NCI-H2171 (cell line): ENCODE measurements at places on chromosomes 13 and 19.

- no peak for DNase-seq
These were observed 875.4 kb upstream of the SLC10A2 start for GRCh38 chr13:103941506-103942140.

GRCh38 chr13:21736926-21737325 lies 66.1 kb downstream of the FGF9 start:
- DNase-seq: no peak

DNA sequence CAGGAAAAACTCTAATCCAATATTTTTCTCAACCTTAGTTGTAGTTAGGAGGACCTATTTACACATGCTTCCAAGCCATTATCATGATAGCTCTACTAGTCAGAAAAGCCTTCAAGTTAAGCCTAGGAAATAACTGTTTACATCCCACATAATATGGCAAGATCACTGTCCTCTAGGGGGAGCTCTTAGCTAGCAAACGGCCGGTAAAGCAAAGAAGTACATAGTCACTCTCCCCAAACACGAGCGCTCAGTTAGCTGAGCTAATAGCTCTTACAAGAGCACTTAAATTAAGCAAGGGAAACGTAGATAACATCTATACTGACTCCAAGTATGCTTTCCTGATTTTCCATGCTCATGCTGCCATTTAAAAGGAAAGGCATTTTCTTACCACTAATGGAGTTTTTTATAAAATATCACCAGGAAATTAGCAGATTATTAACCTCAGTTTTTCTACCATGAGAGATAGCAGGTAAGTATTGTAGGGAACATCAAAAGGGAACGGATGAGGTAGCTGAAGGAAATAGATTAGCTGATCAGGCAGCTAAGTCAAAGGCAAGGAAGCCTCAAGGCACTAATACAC lies 100.6 kb upstream of the PABPC3 start:
- DNase-seq: peak; percentile 28

- DNase-seq: no peak
These were observed 118.4 kb downstream of the COG6 start for GRCh38 chr13:39773833-39774232.

DNA sequence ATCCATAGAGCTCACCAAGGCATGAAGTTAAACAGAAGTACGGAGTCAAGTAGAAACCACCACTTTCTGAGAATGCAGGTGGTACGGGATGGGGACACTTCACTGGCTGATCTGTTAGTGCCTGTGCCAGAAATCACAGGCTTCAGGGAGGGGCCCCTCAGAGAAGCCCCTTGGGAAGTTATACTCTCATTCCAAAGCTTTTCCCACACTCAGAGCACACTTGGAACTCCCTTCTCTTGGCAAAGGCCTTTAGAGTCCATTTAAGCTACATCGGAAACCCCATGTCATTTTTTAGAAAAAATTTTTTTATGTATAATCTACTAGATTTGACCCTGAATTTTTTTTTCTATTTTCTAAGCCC lies 80.7 kb upstream of the WASF3 start:
- DNase-seq: no peak

- no peak for DNase-seq
These were observed 44.3 kb upstream of the CEACAM21 start for GRCh38 chr19:41531438-41532311.

GRCh38 chr13:93413972-93414717 lies 187.5 kb downstream of the GPC6 start:
- no peak for DNase-seq

- no peak for DNase-seq
These were observed 97.0 kb upstream of the ANKRD10 start for GRCh38 chr13:111011899-111012298.

GRCh38 chr13:75760131-75761021 lies 124.2 kb downstream of the LMO7 start:
- no peak for DNase-seq

GRCh38 chr19:8081569-8082550 lies 29.3 kb downstream of the CCL25 start:
- no peak for DNase-seq

GRCh38 chr19:36686365-36687213 lies 823 bp upstream of the ZNF567 start:
- DNase-seq: peak; percentile 24

- peak; percentile 70 for DNase-seq
These were observed 2.8 kb downstream of the PTGER1 start for GRCh38 chr19:14472202-14472938.

DNA sequence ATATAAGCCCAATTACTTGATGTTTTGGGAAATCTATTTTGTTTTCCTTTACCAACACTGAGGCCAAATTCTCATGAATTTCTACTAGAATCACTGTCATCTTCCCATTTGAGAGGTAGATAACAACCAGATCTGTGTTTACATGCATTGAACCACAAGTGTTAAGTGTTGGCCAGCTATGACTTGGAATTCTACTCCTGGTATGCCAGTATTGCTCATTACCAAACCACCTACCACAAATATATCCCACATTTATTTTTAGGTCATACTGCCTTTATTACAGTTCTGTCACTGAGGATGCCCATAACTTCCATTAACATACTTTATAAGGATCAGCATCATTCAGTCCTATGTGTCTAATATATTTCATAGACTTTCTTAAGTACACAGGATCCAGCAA lies 328.9 kb downstream of the DIAPH3 start:
- DNase-seq: no peak

DNA sequence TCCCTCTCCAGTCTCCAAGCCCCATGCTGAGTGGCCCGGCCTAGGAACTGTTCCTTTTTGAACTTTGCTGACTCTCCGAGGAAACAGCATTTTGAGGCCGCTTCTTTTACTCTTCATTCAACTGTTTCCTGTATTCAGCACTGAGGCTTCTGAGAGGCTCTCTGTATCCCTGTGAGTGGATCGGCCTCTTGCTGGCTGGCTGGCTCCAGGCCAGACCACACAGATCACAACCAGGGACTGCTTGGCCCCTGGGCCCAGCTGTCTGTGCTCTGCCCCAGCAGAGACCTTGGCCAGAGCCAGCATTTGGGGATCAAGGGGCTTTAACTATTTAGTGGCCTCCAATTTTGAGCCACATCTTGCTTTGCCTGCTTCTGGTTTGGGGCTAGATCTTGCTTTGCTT lies 75.6 kb upstream of the KL start:
- no peak for DNase-seq

GRCh38 chr19:661427-662196 lies 1.4 kb downstream of the RNF126 start:
- DNase-seq: no peak

DNA sequence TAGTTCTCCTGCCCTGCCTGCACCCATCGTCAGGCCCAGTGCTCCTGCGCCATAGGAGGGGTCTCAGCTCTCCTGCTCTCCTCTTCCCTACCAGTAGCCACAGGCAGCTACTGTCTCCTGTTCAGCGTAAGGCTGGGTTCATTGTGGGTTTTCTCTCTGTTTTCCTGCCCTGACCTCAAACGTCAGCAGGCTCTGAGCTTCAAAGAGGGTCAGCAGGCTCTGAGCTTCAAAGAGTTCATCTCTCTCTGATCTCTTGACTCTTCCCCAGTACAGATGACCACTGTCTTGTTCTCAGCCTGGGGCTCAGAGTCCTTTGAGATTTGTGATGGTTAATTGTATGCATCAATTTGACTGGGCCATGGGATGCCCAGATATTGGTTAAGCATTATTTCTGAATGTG lies 4.6 kb upstream of the CPB2 start:
- DNase-seq: no peak

- DNase-seq: no peak
These were observed 18.8 kb upstream of the GAS6 start for GRCh38 chr13:113882716-113883115.

- DNase-seq: no peak
These were observed 2.7 kb downstream of the RPL36 start for GRCh38 chr19:5692723-5693194.

DNA sequence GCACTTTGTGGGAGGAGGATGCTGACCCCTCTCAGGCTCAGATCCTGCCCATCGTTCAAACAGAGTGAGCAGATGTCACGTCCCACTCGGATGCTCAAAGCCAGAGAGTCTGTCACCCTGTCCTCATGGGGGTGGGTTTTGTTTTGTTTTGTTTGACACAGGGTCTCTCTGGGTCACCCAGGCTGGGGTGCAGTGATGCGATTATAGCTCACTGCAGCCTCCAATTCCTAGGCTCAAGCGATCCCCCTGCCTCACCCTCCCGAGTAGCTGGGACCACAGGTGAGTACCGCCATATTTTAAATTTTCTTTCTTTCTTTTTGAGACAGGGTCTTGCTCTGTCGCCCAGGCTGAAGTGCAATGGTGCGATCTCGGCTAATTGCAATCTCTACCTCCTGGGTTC lies 4.0 kb downstream of the ADGRE2 start:
- no peak for DNase-seq

DNA sequence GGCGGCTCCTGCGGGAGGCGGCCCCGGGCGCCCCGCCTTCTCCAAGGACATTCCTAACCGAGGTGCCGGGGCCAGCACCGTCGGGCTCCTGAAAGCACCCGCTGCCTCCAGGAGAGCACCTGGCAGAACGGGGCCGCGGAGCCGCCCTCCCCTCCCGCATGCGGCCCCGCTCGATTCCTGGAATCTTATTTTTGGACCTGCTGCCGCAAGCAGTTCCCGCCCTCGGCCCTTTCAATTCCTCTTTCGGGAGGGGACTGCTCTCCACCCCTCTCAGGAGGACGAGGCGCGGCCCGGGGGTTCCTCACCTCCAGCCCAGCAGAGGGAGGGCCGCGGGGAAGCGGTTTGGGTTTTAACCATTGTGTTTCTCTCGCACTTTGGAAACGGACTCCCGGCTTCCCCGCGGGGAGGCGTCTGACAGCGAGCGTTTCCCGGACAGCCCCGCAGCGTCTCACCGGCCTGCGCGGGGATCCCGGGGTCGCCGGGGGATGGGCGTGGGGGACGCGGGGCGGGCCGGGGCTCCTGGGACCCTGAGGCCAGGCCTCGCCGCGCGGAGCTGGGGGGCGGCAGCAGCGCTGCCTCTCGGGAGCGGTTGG lies 849 bp downstream of the GAS6 start:
- peak; percentile 60 for DNase-seq

GRCh38 chr13:78714717-78715116 lies 55.8 kb upstream of the OBI1 start:
- DNase-seq: no peak

DNA sequence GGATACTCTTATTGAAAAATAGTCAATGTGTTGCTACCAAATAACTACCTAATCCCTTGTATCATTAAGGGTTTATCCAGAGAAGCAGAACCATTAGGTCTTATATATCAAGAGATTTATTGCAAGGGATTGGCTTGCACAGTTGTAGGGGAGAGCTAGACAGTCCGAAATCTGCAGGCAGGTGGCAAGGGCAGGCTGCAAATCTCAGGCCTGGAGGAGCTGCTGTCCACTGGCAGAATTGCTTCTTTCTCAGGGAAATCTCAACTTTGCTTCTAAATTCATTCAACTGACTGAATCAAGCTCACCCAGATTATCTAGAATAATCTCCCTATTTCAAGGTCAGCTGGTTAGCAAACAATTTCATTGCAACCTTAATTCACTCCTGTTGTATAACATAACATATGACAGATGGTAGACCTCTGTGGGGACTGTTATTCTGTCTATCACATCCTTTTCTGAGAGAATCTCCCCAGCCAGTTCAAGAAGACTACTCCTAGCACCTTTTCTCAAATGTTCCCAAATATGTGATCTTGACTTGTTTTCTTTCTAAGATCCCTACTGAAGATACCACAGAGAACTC lies 194.2 kb downstream of the NHLRC3 start:
- DNase-seq: no peak

DNA sequence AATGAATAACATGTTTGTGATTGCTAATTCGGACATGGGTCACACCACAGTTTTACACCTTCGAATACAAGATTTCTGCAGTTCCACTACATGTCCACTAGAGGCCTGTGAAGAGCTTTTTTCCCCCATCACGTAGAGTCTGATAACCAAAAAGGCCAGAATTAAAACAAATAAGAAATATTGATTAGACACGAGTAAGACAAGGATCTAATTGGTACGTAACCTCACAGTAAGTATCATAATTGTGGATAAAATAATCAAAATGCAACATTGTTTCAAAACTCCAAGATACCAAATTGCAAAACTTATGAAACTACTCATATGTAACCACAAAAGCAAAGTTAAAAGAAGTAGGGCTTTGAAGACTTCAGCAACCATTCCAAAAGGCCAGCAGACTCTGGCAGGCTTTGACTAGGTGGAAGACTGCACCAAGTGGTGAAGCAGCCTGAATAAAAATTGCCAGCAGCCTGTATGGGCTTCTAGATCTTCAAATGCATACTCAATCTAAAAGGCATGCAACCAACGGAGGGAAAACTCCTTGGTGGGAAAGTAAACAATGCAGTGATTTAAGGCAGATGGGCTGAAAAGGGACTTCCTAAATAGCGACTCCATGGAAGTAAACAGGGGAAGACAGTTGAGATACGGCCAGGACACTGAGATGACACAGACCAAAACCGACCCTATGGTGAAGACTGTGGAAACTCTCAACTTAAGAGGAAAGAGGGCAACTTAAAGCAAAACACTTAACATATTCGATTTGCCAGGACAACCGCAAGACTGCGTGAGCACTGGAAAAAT lies 56.7 kb downstream of the STARD13 start:
- DNase-seq: no peak

DNA sequence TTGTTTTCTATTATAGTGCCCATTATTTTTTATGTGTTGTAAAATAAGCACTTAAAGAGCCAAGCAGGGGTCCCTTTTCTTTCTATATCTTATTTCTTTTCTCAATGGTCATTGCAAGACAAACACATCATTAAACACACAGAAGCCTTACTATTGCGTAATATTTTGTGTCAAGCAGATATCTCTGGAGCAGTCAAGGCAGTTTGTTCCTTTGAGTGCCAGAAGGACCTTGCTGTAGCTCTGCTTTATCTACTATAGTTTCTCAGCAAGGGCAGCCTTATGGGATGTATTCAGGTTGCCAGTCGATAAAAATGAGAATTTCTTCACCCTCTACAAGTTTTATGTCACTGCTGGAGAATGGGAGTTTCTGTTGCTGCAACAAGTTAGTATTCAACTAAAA lies 319.3 kb downstream of the TDRD3 start:
- DNase-seq: no peak

GRCh38 chr13:40986101-40986856 lies 32.8 kb downstream of the ELF1 start:
- no peak for DNase-seq

- DNase-seq: no peak
These were observed 40.7 kb upstream of the MCF2L start for GRCh38 chr13:112928020-112928971.

DNA sequence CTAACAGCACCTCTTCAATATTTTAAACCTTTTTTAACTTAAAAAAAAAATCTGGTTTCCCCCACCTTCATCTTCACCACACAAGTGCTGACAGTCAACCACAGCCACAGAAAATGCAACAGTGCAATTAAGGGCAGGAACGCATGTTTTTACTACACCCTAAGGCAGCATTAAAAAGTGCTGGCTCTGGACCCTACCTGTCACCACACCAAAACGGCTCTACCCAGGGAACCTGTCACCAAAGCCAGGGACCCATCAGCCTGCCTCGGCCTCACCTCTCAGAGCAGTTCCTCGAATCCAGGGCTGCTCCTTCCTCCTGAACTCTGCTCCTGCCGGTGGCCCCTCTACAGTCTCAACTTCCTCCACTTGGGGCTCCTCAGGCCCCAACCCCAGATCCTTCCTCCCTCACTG lies 22.5 kb upstream of the SLC35E1 start:
- DNase-seq: no peak
